Cerebellar nuclear complex (tissue), 1 donor: ENCODE measurements at places on chromosomes 1 and 21.

- DNase-seq = no peak
These were observed 467.4 kb upstream of the VAMP3 start for GRCh38 chr1:7303554-7304317.

DNA sequence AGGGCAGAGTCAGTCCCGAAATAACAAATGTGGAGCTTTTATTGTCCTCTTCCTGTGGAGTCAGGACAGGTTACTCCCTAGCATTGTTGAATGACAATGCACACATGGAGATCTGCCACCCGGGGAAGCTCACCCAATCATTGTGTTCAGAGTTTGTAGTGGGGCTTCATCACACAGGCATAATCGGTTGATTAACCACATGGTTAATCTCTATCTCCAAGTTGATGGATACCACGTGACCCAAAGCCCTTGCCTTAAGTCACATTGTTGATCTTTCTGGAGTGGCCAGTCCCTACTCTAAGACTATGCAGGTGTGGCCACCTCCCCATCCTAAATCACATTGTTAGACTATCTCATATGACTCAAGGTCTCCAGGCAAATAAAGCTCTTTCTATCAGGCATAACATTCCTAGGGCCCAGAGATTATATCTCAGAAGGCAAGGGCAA is 2.6 kb upstream of the C1orf141 start:
- DNase-seq = no peak

DNA sequence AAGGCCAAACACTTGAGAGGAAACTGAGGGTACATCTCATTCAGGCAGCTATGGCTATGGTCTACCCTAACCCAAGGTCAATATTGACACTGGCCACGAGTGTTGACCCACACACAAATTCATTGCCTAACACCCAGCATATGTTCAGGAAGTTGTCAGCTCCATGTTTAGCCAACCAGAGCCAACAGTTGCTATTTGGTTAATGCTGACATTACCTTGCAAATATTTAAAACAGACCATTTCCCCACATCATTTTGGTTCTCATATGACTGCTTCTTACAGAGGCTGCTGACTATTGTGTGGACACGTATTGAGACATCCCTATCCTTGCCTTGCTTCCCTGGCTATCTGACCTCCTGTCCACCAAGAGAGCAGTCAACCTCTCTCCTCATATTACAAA is 97.3 kb downstream of the LMX1A start:
- DNase-seq = no peak

- no peak for DNase-seq
These were observed 114.8 kb downstream of the KCNK1 start for GRCh38 chr1:233728721-233729120.

DNA sequence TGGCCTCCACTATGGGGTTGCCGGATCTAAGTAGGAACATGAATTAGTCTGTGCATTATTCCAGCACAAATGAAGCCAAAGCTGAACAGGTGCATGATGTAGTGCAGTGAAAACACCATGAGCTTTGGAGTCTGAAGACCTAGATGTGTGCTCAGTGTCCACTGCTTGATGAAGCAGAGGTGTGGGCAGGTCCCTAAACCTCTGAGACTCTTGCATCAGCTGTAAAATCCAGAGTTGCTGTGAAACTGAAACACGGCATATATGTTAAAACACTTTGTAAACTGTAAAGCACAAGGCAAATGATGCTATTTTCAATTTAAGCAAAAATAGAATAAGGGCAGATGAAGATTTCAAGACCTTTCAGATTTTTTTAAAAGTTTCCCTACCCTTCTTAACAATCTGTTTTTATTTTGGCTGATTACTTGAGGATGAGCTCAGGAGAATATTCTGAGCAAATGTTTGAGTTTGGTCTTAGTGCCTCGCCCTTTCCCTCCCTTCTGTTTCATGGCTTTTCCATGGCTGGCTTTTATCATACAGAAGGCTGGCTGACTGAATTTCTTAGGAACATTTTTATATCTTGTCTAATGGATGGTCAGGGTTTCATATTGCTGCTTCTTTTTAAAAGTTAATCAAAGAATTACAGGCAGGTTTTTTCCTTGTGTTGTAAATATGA is 221.8 kb downstream of the NTNG1 start:
- no peak for DNase-seq

DNA sequence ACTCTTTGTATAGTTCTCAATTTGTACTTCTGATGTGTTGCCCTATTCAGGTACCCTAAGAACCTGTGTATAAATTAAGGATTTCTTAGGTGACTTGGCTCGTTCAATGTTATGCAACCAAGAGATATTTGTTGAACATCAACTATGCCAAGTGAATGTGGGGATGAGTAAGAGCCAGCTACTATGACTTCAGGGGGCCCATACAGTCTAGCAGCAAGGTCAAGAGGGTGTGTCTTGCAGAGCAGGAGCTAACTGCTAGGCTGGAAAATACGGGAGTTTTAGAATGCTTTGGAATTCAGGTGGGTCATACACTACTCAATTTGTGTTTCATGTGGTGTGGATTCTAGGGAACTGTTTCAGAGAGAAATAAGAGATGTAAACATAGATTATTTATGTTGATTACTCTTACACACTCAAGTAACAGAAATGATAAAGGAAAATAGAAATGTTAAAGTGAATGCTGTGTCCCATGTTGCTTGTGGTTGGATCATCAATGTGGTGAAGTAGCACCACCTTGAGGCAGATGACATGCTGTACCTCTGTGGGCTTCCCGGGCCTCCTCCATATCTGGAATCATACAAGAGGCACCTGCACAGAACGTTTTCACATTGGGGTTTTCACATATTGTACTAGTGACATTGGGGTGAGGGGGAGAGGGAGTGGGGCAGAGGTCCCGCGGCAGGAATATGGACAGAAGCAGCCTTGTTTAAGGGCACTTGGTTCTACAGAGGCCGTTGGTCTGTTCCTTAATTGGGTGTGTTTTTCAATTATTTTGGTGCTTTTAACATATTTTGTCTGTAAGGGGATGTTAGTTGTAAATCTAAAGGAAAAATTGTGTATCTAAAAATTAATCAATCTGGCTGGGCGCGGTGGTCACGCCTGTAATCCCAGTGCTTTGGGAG is 12.4 kb downstream of the ARPC5 start:
- peak; percentile 32 for DNase-seq
